ENCODE measurements at places on chromosomes 16 and 17.

GRCh38 chr17:19019041-19019941 lies 14.7 kb upstream of the FAM83G start:
- DNase-seq: no peak

DNA sequence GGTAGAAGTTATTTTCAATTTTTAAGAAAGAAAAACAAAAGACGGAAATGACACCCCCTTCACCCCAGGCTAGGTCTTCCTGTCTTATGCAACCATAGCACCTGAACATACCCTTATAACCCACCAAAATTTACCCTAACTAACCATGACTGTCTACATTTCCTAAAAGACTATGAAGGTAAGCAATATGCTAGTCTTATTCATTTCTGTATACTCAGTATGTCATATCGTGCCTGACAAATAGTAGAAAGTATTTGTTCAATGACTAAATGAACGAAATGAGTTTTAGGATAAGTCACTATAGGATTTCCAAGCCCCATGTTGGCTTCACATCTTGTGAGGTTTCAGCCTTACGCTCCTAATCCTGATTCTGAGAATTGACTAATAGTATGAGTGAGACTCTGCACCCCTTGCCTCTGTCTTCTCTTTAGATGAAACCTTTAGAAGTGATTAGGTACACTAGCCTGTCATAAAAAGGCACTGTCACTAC lies 6.5 kb downstream of the ADAT1 start:
- no peak for DNase-seq

DNA sequence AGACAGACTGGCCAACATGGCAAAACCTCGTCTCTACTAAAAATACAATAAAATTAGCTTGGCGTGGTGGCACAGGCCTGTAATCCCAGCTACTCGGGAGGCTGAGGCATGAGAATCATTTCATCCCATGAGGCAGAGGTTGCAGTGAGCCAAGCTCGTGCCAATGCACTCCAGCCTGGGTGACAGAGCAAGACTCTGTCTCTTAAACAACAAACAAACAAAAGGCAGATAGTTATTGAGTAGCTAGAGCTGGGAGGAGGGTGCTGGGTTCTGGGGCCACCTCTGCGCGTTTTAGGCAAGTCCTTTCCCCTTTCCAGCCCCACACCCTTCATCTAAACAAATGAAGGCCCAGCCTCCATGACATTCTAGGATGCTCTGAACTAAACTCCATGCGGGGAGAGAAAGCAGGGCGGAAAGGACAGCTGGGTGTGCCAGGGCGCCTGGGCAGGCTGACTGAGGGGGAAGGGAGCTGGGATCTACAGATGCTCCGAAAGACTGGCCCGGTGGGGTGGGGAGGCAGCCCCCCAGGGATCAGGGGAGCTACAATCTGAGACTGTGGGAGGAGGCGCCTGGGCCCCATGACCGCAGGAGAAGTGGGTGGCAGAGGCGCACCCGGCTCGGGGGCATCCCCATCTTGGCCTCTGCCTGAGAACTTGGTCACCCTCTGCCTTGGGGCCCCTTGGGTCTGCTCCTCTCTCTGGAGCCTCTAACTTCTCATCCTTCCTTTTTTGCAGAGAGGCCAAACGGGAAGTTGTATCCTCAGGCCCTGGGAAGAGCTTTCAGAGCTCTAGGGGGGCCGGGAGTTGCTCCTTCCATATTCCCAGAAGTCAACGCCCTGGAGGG lies 910 bp downstream of the ITGAL start:
- no peak for DNase-seq

- DNase-seq: no peak
These were observed at the start of gene FA2H for GRCh38 chr16:74774223-74775139. Gene FA2H, minus strand, starts transcription at chr16:74774820. Its CDS starts 65 bp downstream, at chr16:74774755.

- DNase-seq: no peak
These were observed 65.8 kb upstream of the PLCG2 start for GRCh38 chr16:81713295-81713772.

All from AG04449 (cell line).